Adipocyte (in vitro differentiated cells): ENCODE measurements at places on chromosomes 2 and 18.

DNA sequence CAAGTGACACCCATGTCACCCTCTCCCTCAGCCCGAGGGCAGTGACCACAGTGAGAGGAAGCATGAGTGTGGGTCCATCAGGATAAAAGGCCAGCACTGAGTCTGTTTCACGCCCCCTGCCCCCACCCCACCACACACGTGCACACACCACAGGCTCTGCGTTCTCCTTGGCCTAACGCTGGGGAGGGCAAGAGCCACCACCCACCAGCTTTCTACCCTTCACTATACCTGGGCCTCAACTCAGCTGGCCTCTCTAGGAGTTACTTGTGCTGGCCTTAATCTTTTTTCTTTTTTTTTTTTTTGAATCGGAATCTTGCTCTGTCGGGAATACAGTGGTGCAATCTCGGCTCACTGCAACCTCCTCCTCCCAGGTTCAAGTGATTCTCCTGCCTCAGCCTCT is 140.5 kb downstream of the ZFP36L2 start:
- DNase-seq, result no peak

DNA sequence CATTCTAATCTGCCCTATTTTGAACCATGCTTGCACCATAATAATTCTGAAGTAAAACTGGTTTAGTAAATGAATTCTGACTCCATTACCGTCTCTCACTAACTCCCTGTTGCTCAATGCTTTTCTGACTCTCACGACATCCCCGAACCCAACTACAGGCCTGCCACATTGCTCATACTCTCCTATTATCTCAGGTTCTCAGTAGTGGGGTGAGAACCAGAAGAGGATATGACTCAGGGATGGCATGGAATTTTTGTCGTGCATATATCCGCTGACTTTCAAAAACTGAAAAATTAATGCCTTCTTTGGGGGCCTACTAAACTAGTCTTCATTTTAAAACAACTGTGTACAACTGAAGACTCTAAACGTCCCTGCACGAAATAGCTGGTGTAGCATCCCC is 34.3 kb downstream of the NETO1 start:
- no peak for DNase-seq

DNA sequence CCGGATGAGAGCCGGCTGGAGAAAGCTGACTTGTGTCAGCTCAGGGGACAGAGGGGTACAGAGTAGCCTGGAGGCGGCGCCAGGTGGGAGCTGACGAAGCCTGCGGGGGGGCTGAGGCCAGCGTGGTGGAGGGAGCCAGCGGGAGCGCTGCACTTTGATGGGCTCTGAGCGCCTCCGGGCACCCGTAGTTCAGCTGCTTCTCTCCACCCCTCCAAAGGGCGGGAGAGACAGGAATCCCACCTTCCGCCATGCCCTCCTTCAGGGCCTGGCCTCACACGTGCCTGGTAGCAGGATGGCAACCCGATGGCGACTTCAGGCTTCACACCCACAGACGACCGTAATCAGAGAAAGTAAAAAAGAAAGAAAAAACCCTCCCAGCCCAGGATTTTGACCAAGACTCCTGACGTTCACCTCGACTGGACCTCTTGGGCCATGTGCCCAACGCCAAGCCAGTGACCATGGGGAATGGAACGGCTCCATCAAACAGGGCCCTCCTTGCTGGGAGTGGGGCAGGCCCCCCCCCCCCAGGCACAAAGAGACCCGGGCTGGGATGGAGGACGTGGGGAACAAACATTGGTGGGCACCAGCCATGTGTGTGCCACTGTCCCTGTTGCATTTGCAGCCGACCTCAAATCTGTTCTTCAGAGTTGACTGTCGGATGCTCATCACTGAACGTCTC is 60.7 kb upstream of the ASAP2 start:
- no peak for DNase-seq

- peak; percentile 77 for DNase-seq
Observed at GRCh38 chr2:8602809-8603208, 79.0 kb upstream of the ID2 start.
